Naive B cell (primary cell): ENCODE measurements at places on chromosomes 12 and 14.

GRCh38 chr12:65510584-65511050 is 232.1 kb downstream of the MSRB3 start:
- DNase-seq, result no peak

- DNase-seq, result no peak
Observed at GRCh38 chr12:2930865-2931264, 28.3 kb upstream of the TEAD4 start.

DNA sequence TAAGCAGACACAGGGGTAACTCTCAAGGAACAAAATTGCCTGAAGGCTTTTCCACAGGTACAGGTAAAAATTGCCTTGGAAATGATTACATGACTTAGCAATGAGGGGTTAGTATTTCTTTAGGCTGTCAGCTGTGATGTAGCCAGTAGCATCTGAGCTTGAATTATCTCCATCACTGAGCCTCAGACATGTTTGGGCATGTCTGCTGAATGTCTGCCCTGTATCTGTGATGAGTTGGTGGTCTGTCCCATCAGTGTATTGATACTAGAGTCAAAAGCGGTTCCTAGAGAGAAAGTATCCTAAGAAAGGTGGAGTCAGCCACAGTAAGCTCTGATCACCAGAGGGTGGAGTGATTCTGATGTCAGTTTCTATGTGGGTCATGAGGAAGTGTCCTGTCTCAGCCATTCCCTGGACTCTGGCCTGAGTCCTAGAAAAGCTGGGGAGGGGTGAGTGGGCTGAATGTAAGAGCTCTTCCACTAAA is 16.3 kb downstream of the AKAP6 start:
- no peak for DNase-seq

GRCh38 chr12:22544038-22544979 is at the start of gene C2CD5:
TSS of gene C2CD5 (minus strand) at chr12:22544542. CDS start at chr12:22544150, 392 bp downstream.
- peak; percentile 94 for DNase-seq

DNA sequence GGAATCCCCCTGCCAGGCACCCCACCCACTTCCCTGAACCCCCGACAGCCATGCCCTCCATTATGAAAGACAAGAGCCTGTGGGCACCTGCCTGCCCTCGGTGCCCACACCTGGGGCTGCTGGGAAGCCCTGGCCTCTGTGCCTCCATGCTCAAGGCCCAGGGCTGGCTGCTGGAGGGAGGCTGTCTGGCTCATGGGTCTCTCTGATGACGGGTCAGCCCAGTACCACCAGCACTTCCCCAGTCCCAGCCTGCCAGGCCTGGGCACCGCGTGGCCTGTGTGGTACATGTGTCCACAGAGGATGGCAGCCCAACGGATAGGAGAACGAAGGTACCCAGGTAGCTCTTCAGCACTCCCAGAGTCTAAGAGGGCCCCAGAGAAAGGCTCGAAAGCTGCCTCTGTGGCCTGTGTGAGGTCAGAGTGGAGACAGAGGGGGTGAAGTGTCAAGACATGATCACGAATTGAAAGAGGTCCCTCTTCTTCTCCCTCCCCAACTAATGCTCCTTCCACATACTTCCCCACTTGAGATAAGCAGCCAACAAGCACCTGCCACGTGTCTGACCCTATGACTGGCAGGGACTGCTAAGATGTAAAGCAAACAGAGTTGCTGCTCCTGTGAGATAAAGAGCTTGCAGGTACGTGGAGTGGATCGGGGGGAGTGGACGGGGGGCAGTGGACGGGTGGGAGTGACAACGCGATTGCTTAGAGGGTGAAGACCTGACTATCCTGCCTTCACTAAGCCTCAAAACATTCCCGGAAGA is 21.2 kb downstream of the FBLN5 start:
- DNase-seq, result no peak

GRCh38 chr14:94689218-94689984 is 77.2 kb downstream of the SERPINA3 start:
- DNase-seq, result peak; percentile 14

DNA sequence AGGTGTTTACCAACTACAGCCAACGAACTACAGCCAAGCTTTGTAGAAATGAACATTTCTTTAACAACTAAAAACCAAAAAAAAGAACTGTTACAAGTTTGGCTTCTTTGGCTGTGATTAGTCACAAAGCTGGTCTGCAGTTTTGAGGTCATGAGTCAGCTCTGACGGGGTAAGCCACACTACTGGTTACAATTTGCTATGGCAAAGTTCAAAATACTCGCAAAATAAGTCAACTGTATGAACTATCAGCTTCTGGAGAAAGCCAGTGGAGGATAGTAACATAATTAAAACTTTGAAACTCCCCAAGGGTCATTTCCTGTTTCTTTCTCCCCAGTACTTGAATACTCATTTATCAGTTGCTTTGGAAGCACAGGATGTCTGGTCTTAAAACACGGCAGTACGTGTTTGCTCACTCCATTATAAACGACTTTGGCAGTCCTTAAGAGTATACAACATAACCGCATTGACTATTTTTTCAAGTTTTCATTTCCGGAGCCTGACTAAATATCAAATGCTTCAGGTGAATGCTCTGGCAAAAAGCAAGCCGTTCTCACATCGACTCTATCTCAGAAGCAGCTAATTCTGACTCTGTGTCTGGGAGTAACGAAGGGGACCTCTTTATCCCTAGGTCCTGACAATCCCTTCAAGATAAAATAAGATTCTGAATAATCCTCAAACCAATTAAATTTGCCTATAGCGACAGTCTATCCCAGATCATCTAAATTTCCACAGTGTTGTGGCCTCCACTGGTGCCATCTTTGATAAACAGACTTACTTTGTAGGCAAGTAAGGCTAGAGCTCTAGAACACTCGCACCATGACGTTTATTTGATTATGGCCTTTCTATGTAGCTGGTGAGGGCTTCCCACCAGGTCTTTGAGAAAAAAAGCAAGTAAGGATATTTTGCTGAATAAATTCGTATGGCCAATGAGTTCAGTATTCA is 10.6 kb downstream of the PHLDA1 start:
- no peak for DNase-seq

DNA sequence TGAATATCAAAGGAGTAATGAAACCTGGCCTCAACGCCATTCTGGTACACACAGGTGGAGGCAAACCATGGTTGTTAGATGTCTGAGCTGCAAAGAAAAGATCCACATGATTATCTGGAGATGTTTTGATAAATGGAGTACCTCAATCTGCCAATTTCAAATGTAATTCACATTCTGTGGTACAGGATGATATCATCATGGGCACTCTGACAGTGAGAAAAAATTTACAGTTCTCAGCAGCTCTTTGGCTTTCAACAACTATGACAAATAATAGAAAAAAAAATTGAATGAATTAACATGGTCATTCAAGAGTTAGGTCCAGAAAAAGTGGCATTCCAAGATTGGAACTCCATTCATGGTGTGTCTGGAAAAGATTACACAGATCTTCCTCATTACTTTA is 17.3 kb downstream of the TMED8 start:
- no peak for DNase-seq

GRCh38 chr12:111445726-111446581 is 40.2 kb downstream of the SH2B3 start:
- no peak for DNase-seq

DNA sequence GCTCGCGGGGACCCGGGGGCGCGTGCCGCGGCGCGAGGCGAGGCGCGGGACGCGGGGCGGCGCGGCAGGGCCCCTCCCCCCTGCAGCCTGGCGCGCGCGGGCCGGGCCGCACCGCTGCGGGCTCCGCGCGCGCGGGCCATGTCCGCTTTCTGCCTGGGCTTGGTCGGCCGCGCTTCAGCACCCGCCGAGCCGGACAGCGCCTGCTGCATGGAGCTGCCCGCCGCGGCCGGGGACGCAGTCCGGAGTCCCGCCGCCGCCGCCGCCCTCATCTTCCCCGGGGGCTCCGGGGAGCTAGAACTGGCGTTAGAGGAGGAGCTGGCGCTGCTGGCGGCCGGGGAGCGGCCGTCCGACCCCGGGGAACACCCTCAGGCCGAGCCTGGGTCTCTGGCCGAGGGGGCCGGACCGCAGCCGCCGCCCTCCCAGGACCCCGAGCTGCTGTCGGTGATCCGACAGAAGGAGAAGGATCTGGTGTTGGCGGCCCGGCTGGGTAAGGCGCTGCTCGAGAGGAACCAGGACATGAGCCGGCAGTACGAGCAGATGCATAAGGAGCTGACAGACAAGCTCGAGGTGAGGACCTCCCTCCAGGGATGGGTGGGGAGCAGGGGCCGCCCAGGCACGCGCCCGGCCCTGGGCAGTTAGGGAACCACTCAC is 820 bp downstream of the BICDL1 start:
- DNase-seq, result peak; percentile 65

DNA sequence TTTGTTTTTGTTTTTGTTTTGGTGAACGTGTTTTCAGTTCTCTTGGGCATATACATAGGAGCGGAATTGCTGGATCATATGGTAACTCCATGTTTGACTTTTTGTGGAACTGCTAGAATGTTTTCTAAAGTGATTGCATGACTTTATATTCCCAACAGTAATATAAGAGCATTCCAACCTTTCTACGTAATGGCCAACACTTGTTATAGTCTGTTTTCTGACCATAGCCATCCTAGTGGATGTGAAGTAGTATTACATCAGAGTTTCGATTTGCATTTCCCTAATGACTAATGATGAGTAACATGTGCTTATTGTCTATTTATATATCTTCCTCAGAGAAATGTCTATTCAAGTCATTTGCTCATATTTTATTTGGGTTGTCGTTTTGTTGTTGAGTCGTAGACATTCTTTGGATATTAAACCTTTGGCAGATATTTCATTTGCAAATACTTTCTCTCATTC is 268.7 kb downstream of the AEBP2 start:
- DNase-seq, result no peak

DNA sequence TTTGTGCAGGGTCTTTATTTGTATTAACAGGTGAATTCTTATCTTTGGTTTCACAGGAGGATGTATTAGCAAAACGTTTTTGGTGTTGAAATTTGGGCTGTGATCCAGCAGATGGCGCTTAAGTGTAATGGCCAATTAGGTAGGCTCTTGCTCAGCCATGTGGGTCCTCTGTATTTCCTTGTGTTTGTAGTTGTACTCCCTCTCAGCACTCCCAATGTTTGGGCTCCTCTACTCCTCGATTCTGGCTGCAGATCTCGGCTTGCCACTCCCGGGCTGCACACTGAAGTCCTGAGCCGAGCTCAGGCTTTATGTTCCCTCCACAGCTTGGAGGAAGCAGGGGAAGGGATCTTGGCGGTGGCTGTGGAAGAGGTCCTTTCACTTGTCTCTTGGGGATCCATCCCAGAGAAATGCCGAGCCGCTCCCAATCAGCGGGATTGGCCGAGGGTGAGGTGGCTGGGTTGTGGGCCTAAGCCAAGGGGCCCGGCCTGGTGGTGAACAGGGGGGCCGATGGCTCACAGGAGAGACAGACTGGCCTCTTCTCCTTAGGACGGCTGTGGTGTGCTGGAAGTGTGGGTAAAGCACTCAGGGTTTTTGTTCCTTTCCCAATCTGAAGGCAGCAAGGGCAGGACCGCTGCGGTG is 133.7 kb downstream of the AEBP2 start:
- DNase-seq, result no peak

DNA sequence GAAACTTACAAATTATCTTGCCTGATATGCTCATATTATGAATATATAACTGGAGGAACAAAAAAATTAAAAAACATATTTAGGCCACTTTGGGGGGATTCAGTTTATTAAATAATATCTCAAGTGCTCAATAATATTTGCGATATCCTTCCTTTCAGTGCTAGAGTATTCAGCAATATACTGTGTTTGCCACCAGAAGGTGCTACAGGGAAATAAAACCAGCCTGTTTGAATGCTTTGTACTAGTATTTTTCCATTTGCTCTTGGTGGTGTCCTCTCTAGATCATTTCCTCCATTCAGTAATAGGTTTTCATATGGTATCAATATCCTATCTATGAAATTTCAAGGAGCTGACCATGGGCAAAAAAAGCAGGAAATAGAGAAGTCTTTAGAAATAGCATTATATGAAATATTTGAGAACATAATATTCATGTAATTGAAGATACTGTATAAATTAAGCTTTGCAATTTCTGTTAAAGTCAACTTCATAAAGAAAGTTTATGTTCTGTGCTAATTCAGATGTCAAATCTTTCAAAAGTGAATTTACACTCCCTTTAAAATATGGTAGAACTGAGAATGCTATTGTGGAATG is 106.2 kb upstream of the NAV3 start:
- DNase-seq, result no peak

DNA sequence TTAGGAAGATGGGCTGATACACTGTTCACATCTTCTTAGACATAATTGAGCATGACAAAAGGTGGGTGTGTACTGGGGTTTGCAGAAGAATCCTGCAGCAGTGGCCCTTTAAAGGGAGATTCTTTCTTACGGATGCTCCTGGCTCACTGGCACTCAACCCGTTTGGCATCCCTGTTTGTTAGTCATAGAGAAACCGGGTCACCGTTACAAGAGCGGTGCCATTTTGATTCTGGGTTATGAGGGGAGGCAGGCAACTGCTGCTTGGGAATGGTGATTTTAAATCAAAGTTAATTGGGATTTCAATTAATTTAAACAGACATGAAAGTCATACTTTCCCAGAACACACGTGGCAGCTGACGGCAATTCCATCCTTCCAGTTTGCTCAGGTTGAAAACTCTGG is 245.8 kb downstream of the AACS start:
- DNase-seq, result no peak

GRCh38 chr12:105253866-105254513 is 18.0 kb upstream of the APPL2 start:
- no peak for DNase-seq

DNA sequence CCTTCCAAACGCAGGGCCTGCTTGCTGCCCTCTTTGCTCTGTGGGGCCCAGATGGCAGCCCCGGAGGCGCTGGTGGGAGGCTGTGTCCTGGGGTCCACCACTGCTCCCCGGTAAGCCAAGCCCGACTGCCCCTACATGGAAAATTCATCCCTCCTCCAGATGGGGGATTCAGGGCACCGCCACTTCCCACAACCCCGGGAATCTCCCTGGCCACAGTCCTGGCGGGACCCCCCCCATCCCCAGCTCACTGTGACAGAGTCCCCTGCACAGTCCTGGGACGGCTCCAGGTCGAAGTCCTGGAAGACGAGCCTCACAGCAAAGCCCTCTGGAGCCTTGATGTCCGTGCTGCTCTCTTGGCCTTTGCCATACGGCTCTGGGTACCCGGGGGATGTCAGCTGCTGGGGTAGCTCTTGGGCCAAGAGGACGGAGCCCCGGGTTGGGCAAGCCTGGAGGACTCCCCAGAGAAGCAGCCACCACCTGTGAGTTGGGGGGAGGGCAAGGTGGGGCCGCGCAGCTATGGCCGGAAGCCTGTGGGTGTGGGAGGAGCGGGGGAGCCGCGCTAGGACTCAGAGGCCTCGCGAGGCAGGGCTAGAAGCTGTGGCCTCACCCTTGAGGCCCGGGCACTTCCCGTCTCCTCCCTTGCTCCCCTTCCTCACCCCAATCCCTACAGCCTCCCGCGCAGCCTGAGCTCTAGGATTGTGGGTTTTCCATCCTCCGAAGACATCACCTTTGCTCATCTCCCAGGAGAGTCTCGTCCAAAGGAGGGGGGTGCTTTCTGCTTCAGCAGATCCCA is 815 bp downstream of the C1RL start:
- DNase-seq, result peak; percentile 64
